ENCODE measurements at places on chromosomes 7 and 10.
A peak's percentile ranks its signal among the peaks of the same experiment; 100 is the strongest.

GRCh38 chr7:46485481-46486065, 564.5 kb upstream of the IGFBP3 start:
- DNase-seq, result peak; percentile 76

- no peak for DNase-seq
These were observed 148.2 kb upstream of the WNT16 start for GRCh38 chr7:121180436-121181063.

DNA sequence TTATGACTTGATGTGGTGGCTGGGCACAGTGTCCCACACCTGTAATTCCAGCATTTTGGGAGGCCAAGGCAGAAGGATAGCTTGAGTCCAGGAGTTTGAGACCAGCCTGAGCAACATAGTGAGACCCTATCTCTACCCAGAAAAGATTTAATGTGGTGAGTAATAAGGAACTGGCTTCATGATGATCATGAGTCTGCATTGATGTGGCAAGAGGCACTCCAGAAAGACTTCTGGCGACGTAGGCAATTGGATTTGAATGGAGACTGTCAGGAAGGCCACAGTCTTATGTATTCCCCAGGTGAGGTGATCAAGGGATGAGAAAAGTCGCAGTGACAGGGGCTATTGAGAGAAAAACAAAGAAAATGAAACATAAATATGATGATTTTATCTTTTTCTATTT, 138.0 kb downstream of the CACNB2 start:
- DNase-seq, result no peak

GRCh38 chr7:20270867-20271266, 53.7 kb upstream of the MACC1 start:
- no peak for DNase-seq

- DNase-seq, result no peak
These were observed 67.9 kb upstream of the ANTXRL start for GRCh38 chr10:46218921-46219320.

DNA sequence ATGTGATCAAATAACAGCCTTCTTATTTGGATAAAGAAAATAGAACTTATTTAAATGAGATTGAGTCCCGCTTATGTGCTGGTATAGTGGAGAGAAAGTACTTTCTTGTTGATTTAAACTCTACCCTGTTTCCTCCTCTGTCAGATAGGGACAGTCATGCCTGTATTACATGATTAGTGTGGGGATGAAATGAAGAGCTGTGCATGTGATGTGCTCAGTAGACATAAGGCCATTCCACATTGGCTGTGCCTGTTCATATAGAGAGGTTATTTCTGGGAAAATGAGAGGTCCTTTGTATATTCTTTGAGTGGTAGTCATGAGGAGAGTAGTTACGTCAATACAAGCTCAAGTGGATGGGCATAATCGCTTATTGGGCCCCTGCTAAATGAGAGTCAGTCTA, 5.7 kb downstream of the MTURN start:
- no peak for DNase-seq

DNA sequence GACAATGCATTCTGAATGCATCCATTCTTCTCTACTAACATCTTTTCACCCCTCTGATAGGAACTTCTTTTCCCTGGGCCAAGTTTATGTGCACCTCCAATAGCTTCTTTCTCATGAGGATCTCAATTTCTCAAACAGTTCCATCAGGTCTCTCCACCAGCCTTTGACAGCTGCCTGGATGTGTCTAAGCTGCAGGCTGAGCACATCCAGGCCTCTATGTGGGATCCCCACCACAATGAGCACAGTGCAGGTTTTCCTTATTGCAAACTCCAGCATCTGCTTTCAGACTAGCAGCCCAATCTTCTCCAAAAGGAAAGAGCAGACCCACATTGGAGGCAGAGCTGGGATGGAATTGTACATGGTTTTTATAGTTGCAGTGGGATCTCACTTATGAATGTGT, 145.3 kb upstream of the TBX20 start:
- no peak for DNase-seq

- DNase-seq, result no peak
These were observed 2.9 kb downstream of the RAMP3 start for GRCh38 chr7:45160417-45160881.

GRCh38 chr10:99534450-99534938, 1.8 kb downstream of the NKX2-3 start:
- DNase-seq, result no peak

DNA sequence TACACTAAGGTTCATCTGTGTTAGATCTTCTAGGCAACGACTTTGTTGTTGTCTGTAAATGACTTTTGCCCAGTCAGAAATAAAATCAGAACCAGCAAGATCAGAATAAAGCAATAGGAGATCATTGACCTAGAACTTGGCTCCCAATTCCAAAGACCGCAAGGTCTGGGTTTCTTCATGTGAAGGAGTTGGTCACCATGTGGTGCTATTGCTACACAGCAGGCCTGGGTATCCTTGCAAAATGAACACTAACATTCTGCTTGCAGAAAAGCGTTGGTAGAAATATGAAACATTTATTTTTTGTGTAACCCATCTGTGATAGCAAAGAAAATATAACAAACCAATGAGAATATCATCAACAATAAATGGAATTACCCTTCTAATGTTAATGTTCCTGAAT, 831.0 kb downstream of the NXPH1 start:
- DNase-seq, result no peak

GRCh38 chr7:151257990-151258389, 9.5 kb upstream of the SMARCD3 start:
- DNase-seq, result no peak

DNA sequence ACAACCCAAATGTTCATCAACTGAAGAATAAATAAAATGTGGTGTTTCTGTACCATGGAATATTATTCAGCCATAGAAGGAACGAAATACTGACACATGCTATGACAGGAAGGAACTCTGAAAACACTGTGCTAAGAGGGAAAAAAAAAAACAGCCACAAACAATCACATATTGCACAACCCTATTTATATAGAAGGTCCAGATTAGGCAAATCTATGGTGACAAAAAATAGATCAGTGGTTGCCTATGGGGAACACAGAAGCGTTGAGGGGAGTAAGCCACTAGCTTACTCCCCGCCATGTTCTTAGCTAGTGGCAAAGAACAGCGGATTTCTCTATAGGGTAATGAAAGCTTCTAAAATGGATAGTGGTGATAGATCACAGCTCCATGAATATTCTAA, 198.4 kb downstream of the TPST1 start:
- DNase-seq, result no peak

DNA sequence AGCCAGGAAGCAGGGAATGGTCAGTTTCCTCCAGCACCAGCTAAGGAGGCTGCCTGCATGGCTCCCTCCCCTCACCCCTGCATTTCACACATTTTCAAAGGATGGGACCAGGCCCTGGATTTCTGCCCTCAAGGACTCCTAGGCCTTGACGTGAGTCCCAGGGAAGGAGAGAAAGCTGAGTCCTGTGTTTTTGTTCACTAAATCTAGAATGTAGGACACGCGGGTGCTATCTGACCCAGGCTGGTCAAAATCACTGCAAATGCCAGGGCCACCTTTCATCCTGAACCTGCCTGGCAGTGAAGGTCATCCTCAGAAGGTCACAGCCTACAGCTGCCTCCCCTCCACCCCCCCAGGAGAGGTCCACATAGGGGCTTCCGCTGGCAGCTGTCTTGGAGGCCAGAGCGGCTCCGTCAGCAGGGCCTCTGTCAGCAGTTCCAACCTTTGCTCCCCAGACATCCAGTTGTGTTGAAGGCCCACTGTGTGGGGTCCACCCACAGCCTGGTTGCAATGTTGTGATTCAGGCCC, 18.0 kb downstream of the RHBDD2 start:
- no peak for DNase-seq

DNA sequence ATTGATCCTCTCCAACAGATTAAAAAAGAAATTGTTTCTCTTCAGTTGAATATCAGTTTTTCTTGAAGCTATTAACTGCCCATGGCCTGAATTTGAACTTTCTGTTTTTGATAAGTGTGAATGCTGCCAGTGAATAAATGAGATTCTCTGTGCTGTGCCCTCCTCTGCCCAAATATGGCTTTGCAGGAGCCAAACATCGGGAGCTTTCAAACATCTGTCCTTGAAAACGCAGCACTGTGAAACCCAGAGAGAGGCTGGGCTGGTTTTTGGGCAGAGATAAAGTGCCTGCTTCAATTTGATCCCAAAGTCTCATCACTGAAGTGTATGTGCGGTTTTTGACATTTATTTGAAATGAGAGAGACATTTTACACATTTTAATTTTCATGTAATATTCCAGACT, 268.3 kb upstream of the SHH start:
- DNase-seq, result no peak

GRCh38 chr10:110821508-110821907, 50.2 kb upstream of the PDCD4 start:
- no peak for DNase-seq

DNA sequence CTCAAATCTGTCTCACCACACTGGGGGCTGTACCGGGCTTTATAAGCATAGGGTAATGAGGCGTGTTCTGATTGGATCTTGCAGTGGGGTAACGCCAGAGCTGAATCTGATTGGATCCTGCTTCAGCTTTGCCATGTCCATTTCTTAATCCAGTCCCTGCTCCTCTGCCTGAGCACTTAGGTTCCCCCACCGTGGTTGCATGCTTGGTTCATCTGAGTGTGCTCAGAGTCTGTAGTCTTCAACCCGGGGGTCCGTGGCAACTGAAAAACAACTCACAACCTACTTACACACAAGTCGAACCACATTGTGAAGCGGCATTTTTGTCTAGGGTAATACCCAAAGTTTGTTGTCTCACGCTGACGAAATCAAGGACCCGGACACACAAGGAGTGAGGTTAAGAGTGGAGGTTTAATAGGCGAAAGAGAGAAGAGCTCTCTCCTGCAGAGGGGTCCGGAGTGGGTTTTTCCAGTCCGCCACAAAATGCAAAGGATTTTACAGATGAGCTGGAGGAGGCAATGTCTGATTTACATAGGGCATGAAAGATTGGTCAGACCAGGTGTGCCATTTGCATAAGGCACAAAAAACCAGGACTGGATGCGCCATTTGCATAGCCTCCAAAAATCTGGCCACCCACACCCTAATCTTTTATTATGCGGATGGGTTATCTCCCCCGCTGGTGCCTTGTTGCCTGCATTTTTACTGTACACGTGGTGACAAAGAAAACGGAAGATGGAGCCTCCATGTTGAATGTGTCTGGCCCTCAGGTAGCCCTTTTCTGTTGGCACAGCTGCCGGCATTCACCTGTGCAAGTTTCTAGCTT, 641.8 kb upstream of the FOXK1 start:
- DNase-seq, result no peak

Data from RPMI7951 (cell line).